ENCODE measurements at places on chromosomes 5 and 9.

GRCh38 chr9:95506678-95507463 lies 9.9 kb downstream of the PTCH1 start:
- peak; percentile 58 for DNase-seq

DNA sequence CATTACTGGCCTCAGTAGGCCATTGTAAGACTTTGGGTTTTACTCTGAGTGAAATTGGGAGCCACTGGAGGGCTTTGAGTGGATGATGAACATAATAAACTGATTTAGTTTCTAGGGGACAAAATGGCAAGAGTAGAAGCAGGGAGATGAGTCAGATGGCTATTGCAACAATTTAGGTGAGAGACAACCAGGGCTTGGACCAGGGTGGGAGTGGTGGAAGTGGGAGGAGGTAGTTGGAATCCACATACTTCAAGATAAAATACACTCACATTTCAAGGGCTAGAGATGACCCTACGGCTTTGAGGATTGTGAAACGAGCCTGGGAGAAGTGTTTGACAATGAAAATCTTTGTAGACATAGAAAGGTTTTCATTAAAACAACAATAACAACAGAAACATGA lies 136.3 kb downstream of the ACTBL2 start:
- no peak for DNase-seq

- no peak for DNase-seq
These were observed 554 bp downstream of the RPS23 start for GRCh38 chr5:82277613-82277986.

DNA sequence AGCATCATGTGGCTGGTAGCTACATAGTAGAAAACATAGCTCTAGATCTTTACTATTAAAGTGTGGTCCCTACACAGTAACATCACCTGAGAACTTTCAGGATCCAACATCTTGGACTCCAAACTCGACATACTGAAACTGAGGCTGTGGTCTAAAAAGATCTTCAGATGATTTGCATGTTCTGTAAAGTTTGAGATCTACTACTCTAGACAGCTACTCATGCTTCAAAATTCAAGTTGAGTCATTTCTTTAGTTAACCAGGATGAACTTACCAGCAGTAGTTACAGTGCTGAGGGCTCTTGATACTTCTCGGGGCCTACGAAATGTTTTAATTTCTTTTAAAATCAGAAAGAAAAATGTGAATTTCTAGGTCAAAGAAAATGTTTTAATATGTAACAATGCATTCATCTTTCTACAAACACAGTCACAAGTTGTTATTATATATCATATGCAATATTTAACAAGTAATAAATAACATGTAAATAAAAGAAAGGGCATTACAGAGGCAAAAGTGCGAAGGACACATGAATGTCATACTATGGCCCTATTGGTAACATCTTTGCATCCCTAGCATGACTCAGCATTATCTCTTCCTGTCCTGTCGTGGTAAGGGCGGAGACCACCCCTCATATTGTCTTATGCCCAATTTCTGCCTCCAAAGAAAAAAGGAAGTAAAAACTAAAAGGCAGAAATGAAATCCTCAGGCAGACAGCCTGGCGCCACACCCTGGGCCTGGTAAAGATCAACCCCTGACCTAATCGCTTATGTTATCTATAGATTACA lies 563.9 kb upstream of the TLE4 start:
- DNase-seq = no peak

Data from AG20443 (cell line).